Anterior cingulate cortex (tissue), 58 donors: ENCODE measurements at places on chromosomes 5 and 9.

DNA sequence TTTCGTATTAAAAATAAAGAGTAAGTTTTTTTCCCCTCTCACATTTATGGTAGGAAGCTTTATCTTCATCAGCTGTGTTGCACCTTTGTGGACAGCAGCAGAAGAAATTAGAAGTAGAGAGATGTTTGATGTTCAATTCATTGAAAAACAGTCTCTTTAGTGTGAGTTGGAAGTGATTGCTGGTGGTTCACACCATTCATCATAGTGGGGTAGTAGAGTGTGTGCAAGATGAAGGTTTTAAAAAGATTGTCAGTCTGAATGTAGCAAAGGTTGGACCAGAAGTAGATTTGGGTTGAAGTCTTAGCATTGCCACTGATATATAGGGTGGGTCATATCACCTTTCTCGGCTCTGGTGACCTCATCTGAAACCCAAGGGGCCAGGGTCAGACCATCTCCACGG, 10.4 kb downstream of the ARHGEF28 start:
- no peak for DNase-seq

GRCh38 chr5:94903726-94904125, 285.3 kb downstream of the SLF1 start:
- no peak for DNase-seq

- no peak for DNase-seq
Observed at GRCh38 chr5:138685193-138685745, 68.0 kb upstream of the CTNNA1 start.

- no peak for DNase-seq
Observed at GRCh38 chr5:5306696-5307095, 115.8 kb upstream of the ICE1 start.

- no peak for DNase-seq
Observed at GRCh38 chr5:72722792-72723452, 93.5 kb upstream of the TNPO1 start.

DNA sequence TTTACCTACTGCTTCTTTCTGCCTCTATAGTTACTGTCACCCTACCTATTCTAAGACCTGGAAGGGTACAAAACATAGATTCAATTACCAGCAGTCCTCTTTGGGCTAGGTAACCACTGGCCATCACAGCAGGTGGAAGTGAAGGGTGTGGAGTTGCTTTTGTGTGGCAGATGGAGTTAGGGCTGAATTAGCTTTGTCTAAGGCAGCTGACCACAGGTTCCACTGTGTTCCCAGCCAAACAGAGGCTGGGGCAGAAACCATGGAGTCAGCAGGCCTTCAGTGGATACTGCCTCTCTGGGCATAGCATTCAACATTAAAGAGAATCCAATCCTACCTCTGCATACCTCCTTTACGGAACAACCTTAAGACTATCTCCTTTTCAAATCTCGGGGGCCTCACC, 254.2 kb downstream of the RFX3 start:
- DNase-seq = no peak

DNA sequence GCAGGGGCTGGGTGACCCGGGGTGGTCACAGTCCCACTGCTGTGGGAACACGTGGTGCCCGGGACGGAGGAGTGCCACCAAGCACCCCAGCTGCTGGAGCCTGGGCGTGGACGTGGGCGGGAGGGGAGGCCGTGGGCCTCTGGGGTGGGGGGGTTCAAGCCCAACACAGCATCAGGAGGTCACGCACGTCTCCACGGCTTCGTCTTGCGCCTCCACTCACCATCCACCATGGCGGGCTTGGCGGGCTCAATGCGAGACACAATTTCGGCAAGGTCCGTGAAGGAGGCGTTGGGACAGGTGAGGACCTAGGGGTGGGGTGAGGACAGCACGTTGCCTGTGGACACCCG, 2.2 kb upstream of the NSMF start:
- no peak for DNase-seq

DNA sequence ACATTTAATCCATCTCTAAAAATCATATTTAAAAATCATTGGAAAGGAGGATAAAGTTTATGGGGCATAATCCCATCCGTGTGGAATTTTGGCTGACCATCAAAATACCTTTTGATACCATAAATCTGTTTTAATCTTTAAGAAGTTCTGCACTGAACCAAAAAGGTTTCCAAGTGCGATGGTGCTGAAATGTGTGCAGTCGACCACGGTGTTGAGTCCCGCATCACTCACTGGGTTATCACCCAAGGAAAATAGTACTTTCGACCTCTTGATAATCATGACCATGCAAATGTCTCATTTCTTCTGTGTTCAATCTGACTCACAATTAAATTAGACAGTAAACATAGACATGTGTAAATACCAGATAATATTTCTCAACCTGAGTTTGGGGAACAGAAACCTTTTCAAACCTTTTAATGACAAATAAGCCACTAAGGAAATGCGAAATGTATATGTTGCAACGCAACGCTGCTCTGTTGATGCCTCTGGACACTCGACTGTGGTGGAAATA, 62.0 kb upstream of the CDH6 start:
- DNase-seq = no peak

GRCh38 chr5:19258686-19259085, 729.3 kb downstream of the CDH18 start:
- no peak for DNase-seq

DNA sequence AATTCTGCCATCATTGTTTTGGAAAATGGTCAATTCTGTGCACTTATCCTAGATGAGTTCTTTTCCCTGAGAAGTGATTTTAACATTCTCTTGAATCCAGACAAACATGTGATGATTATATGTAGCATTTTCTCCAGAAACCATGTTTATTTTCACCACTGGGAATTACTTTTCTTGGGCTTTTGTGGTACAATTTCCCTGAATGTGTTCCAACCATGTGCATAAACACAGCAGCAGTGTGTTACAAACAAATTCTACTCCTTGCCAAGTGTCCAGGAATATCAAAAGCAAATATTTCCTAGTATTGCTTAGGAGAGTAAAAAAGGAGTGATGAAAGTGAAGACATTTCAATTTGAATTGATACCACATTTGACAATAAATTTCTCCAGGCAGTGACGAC, 50.4 kb downstream of the NXNL2 start:
- no peak for DNase-seq

- DNase-seq = no peak
Observed at GRCh38 chr9:111831371-111832108, 36.8 kb upstream of the SHOC1 start.
